AG08396 (cell line): ENCODE measurements at places on chromosomes 3 and 15.
A peak's percentile ranks its signal among the peaks of the same experiment; 100 is the strongest.

DNA sequence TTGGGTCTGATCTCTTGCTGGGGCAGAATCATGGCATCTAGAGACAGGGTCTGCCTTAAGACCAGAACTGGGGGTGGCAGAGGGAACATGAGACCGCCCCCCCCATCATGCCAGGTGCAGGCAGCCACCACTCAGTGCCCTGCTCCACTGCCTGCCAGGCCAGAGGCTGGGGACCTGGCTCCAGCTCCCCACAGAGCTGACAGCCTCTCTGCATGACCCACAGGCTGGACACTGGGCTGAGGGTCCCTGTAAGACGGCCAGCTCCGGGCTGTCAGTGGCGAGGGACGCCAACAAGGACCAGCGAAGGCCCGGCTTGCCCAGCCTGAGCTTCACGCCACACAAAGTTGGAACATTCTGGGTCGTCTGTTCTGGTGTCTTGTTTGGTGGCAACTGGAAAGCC lies 145.6 kb downstream of the NSMCE3 start:
- DNase-seq: no peak

GRCh38 chr3:5136211-5136918 lies 14.3 kb downstream of the ARL8B start:
- DNase-seq: no peak

DNA sequence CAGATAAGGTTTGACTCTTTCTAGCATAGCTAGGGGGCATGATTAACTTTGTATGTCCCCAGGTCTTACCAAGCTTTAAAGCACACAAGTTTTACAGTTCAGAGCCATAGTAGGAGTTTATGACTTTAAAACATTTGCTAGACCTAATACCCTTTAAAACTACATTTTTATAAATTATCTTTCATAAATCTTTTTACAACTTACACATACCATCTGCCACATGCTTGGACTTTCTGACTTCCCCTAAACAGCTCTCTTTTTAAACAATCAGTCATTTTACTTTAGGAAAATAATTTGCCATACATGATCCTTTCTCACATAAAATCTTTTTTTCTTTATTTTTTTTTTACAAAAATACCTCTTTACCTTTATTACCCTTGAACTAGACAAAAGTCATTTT lies 735.3 kb upstream of the CADM2 start:
- DNase-seq: no peak

DNA sequence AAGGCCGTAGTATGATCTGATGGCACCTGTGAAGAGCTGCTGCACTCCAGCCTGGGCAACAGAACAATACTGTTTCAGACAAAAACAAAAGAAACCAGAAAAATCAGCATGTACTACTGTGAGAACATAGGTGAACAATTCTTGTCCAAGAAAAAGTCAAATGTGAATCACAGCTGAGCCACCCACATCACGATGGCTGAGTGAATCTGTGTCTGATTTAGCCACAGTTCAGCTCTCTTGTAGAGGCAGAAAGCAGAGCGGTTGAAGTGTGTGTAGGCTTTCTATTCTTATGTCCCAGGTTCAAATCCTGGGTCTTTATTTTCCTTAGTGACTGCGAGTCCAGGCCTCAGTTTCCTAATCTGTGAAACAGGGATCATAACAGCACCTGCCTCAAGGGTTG lies 4.4 kb upstream of the FURIN start:
- DNase-seq: no peak

DNA sequence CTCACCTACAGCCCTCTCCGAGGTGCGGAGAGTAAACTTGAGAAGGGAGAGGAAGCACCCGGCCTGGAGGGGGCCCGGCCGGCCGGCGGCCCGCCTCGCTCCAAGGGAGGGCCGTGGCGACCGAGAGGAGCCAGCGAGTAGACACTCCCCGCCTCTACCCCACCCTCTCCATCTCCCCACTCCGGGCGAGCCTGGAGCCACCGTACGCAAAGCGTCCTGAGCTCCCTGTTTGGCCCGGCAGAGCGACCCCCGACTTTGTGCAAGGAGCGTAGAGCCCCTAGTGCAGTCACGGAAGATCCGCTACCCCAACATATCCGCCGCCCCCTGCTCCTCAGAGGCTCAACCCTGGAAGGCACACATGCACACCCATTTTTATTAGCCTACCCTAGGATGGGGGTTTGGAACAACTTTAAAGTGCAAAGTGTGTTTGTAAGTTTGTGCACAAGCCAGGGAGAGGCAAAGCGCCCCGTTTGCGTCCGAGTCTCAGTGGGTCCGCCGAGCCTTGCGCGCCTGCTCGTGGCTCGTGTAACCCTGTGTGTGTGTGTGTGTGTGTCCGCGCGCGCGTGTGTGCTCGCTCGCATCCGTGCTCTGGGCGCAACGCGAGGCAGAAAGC lies 508 bp upstream of the SMAD6 start:
- DNase-seq: peak; percentile 58
